ENCODE measurements at places on chromosomes 3 and 15.

GRCh38 chr3:115667738-115668065 lies 44.4 kb downstream of the GAP43 start:
- DNase-seq = no peak

GRCh38 chr3:164851204-164851603 lies 227.1 kb downstream of the SI start:
- DNase-seq = no peak

- DNase-seq = no peak
These were observed 915 bp upstream of the KCTD6 start for GRCh38 chr3:58490860-58491501.

DNA sequence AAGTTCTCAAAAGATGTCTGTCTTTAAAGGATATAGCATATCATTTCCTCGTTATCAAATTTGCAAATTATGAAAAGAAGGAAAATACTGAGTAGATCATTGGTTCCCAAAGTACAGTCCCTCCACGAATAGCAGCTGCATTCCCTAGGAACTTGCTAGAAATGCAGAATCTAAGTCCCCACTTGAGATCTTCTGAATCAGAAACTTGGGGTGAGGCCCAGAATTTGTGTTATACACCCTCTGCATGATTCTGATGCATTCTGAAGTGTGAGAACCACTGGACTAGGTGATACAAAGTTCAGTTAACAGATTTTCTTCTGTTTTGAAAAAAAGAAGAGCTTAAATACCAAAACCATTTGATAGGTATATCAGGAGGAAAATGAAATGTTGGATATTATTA lies 77.1 kb downstream of the SLC25A26 start:
- DNase-seq = no peak

- DNase-seq = no peak
These were observed 44.7 kb upstream of the LIPC start for GRCh38 chr15:58387130-58387529.

- no peak for DNase-seq
These were observed 549.2 kb upstream of the TBL1XR1 start for GRCh38 chr3:177746337-177746933.

DNA sequence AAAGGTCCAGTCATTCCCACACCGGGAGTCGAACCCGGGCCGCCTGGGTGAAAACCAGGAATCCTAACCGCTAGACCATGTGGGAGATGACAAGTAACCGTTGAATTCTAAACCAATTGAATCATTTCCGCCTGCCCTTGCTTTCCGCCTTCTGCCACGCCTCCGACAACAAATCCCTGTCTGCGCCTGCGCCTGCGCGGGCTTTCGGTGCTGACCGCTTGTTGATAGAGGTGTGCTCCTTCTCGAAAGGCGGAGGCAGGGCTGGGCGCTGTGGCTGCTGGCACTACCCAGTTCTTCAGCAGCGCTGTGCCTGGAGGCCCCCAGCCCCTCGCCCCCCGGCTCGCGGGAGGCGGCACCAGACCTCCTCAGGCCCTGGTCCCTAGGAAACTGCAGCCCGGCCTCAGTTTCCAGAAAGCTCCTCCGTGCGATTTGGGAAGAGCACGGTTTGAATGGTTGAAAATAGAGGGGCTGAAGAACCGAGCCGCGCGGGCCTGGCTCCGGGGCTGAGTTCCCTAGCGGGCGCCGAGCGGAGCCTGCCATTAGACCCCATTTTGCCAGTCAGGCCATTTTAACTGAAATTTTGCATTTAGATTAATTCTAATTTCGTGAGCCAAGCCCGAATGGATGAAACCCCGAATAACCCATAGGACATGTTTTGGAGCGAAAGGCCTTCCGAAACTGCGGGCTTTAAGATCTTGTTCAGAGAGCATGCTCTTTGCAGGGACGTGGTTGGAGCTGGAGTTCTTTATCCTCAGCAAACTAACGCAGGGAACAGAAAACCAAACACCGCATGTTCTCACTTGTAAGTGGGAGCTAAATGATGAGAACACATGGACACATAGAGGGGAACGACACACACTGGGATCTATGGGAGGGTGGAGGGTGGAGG lies 219.3 kb upstream of the ATP10A start:
- peak; percentile 95 for DNase-seq

DNA sequence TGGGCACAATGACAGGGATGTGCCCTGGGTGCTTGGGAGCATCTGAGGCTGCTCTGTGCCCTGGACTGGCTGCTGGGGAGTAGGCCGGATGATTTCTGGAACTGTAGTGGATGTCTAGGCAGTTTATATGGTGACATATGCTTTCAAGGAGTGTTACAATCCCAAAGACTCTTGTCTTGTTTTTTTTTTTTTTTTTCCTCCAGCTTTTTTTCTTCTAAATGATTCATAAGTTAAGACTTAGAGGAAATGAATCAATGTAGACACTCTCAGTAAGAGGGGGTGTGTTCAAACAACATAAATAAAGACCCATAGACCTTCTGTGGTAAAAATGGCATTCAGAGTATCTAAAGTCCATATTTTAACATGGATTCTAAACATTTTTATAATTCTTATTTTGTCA lies 706.1 kb upstream of the GOLIM4 start:
- no peak for DNase-seq

- no peak for DNase-seq
These were observed 751.0 kb downstream of the ROBO1 start for GRCh38 chr3:79016587-79017376.

DNA sequence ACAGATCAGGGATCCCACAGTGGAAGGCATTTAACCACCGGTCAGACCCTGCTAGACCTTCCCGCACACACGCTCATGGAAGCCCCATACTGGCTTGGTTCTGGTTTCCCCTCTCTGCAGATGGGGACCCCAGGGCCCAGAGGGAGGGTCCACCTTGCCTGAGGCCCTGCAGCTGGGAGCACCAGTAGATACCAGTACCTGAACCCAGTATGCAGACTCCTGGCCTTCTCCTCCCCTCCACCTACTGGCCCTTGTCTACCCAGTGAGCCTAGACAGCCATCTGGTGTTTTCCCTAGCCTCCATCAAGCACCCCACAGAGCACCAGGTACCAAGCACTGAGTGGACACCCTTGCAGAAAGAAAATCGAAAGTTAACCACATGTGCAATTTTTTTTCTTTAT lies 65.1 kb downstream of the MEGF11 start:
- DNase-seq = no peak

- DNase-seq = no peak
These were observed 65.2 kb downstream of the FNDC3B start for GRCh38 chr3:172104471-172105072.

DNA sequence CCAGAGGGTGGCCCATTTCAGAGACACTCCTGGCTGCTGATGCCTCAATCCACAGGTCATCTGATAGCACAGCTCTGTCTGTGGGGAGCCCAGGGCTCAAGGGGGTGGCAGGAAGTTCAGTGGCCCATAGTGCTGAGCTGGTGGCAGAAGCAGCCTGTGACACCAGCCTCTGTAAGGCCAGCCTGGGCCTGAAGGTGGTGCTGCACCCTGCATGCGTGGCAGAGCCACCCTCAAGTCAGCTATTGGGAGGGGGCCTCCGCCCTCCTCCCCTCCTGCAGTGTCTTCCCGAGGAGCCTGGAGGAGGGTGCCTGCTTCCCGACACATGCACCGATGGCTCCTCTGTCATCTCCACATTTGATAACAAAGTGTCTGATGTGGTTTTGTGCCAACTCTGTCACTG lies 3.0 kb downstream of the PLA1A start:
- no peak for DNase-seq

DNA sequence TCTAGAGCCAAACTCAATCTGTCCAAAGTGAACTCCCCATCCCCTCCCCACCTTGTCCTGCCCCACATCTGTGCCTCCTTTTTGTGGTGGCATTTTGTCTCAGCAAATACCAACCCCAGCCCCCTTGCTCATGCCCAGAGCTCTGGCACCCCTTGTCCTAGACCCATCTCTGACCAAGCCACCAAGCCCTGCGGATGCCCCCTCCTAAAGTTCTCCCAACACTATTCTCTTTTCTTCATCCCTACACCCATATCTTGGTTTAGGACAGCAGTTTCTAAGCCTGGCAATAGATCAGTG lies 17.7 kb downstream of the ACAA1 start:
- no peak for DNase-seq

DNA sequence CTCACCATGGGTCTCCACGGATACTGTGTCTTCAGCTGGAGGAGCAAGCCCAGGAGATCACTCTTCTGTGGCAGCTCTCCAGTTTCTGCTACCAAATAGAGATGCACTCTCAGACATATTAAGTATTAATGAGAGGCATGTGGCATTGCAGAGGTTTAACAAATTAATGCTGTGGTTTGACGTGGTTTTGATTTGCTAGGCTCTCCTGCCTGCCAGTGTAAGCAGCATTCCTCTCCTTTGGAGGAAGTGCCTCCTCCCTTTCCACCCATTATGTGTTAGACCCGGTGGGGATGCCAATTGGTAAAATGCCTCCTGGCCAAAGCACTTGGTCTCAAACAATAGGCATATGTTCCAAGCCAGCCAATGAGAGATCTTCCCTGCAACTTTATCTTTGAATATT lies 124.8 kb downstream of the MYLK start:
- DNase-seq = no peak

DNA sequence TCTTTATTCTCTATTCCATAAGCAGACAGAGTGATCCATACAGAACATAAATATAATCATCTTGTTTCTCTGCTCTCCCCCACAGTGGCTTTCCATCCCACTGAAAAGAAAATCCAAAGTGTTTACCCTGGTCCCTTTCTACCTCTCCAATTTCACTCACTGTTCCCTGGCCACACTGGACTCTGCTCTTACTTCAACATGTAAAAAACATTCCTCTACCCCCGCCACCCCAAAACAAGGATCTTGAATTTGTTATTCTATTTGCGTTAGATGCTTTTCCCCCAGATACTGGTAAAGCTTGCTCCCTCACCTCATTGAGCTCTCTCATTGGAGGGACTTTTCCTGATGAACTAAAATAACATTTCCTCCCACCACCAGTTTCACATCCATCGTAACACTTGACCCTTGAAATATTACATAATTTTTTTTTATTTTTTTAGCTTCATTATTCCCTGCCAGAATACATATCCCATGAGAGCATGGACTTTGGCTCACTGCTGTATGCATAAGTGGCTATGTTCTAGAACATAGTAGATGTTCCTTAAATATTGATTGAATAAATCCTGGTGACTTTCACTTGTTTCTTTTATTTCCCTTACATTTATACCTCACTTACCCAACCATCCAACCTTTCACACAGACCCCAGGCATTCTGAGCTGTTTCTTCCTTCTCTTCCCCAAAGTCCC lies 162.7 kb upstream of the MEIS2 start:
- DNase-seq = no peak

DNA sequence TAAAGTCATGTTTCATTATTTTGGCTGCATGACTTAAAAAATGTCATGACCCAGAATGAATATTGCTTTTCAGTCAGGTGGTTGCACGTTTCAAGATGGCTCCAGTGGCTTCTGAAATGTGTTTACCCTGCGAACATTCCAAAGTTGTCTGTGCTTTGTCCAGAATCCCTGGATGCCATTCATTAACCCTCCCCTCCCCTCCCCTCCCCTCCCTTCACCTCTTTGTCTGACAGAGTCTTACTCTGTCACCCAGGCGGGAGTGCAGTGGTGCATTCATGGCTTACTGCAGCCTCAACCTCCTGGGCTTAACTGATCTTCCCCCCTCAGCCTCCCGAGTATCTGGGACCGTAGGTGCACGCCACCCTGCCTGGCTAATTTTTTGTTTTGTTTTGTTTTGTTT lies 308.0 kb downstream of the PTPRG start:
- no peak for DNase-seq

GRCh38 chr3:192188218-192188835 lies 539.0 kb downstream of the FGF12 start:
- peak; percentile 16 for DNase-seq

DNA sequence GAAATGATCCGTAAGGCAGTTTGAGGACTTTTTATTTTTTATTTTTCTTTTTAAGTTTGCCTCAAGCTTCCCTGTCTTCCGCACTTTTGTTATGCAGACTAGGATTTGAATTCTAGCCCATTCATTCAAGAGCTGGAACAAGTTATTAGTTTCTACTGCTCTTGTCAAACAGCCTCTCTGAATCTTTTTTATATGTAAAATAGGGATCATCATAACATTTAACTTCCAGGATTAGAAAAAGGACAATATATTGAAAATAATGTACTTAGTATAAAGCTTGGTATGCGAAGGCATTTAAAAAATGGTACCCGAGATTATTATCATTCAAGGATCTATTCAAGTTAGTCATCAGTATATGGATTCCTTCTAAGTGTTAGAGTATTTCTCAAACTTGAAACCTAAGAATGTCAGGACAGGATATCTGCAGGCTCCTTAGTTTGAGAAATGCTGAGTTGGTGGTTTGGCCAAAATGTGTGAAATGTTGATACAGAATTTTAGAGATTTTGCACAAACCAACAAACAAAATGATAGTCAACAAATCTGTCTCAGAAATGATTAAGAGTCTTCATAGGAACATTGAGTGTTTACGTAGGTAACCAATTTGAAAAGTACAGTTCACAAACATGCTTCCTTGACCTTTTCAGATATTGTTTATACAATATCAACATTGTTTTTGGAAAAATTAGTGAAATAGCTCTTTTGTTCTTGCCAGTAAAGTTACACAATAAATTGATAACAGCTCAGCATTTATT lies 40.5 kb upstream of the IGSF10 start:
- DNase-seq = no peak

GRCh38 chr3:143035466-143036211 lies 34.3 kb downstream of the U2SURP start:
- DNase-seq = no peak

DNA sequence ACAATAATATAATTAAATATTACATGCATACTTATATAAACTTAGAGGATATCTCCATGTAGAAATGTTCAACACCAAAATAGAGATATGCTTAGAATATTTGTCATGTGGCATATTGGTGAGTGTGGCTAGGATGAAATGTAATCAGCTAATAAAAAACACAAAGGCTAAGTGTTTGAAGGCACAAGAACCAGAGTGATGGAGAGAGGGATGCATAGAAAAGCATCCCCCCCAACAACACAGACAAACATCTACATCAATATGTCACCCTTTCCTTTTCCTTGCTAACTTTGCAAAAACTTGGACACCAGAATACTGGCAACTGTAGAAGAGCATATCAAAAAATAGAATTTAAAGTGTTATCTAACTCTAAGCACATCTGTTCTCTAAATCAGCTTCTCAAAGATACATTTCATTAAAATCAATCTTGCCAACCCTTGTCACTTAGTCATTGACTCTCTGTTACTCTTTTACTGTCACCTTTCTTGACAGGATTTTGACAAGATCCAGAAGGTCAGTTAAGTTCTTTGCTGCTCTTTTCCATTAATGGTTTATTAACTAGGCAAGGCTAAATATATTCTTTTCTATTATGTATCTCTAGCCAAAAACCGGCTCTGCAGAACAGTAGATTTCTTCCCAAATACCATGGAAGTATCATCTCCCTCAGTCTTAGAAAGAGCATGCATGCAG lies 695.9 kb downstream of the OTOL1 start:
- no peak for DNase-seq

DNA sequence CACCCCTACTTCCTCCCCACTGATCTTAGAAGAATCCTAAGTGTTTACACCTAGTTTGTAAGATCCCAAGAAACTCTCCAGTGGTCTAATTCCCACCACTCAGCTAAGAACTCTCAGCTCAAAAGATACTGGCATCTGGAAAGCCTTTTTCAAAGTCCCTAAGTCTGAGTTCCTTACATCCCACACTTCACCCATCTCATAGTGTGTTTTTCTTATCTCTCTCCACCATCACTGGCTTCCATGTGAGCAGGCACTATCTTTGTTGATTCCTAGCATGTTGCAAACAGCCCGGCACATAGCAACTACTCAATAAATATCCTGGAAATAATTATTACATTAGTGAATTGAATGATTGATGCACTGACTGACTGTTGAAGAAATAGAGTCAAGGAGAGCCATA lies 173.7 kb downstream of the FHIT start:
- DNase-seq = no peak

Measured in activated naive CD4-positive, alpha-beta T cell treated with anti-CD3 and anti-CD28 coated beads, Interleukin-2, amount 50 U/mL, for 16 hours (primary cell).